ENCODE measurements at places on chromosomes 1 and 21. TPM values are rescaled to one million over a fixed set of nuclear protein-coding genes. Genes with fewer than 3 reads are reported as not detected.

GRCh38 chr1:221797506-221797905 is 55.6 kb upstream of the DUSP10 start:
- no peak for DNase-seq

DNA sequence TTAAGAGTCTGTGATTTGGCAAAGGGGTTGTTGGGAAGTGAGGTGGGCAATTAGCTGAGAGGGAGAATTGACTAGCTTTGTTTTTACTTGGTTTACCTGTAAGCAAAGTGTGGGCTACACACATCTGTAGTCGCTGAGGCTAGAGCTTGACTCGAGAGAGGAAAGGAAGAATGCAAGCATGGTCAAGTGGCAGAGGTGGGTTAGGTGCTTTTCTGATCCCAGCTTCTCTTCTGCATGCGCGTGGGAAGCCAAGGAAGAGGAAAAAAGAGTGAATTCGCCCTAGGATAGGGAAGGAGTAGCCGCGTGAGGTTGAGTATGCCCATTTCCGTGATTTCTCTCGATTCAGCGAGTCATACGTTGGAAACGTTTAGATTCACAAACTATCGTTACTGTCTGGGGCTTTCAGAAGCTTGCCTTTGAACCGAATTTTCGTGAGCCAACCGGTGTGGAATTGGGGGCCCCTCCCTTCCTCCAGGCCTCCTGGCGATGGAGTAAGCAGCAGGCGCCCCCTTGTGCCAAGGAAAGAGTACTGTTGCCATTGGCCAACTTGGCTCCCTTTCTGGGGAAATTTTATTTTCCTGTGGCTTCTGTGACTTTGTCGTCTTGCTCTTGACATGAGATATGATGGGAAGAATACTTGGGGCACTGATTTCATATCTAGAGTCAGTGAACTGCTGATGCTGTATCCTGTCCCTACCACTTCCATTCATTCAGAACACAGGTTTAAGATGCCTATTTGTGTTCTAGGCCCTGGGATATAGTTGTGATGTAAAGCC is 1.3 kb downstream of the PIGV start:
- peak; percentile 81 for DNase-seq

- DNase-seq = peak; percentile 22
Observed at GRCh38 chr1:33180911-33181890, 642 bp downstream of the TRIM62 start.

FNBP1L gene
- total RNA-seq = 1.1 TPM

- no peak for DNase-seq
Observed at GRCh38 chr1:178126261-178126660, 32.4 kb downstream of the RASAL2 start.

CFAP141 gene
- not detected for total RNA-seq

GRCh38 chr1:99457381-99458165 is 188.3 kb upstream of the PALMD start:
- DNase-seq = no peak

DNA sequence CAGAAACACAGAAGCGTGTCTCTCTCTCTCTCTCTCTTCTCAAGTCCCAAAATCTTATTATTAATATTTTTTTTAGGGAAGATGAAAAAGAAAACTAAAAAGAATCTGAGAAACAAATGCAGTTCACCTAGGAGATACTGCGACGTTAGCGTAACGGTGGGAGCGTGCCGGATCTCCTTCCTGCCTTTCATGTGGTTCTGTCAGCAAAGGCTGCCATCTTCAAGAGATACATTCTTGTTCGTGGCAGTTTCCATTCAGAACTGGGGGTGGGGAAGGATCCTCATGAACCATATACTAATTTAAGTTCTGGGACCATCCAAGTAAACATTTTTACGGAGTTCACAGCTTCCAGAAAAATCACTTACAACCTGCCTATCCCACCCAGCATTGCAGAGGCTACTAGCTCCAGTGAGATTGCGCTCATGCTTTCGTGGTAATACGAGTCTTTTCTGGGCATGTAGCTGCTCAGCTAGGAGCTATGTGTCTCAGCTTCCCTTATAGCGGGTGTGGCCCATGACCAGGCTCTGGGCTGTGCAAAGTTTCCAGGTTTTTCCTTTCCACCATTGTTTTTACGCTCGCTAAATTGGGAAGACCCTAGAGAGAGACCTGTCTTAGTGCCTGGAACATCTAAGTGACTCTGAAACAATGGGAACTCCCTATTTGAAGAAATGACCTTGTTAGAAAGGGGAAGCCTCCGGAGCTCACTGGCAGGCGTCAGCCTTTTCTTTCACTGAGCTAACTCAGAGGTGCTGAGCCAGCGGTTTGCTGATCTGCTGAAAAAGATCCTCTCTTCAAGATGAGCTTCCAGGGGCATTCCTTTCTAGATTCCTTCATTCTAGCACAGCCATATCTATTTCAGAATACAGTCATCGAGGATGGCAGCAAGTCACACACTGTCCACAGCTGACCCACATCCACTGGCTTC is 17.3 kb downstream of the SLAMF1 start:
- peak; percentile 88 for DNase-seq

DNA sequence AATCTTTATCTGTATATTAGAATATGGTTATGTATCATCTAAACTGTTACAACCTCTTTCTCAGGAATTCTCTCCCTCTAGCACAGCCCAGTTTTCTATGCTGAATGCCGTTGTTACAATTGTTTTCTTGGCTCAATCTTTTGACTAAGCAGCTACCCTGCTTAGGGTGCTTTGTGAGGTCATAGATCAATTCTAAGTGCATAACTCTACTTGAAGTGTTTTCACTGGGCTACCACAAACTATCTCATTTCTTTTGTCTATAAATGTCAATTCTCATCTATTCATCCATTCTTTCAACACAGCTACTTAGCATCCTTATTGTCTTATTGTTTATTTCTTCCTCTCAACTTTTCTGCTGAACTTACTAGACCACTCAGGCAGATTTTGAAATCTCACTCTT is 77.1 kb downstream of the CEP350 start:
- no peak for DNase-seq

GRCh38 chr1:14165371-14165801 is 433.1 kb upstream of the KAZN start:
- DNase-seq = no peak

ZNF326 gene
- total RNA-seq = 26.2 TPM

KIF21B gene
- 37.5 TPM for total RNA-seq

GADD45A gene
- total RNA-seq = 35.2 TPM

DNA sequence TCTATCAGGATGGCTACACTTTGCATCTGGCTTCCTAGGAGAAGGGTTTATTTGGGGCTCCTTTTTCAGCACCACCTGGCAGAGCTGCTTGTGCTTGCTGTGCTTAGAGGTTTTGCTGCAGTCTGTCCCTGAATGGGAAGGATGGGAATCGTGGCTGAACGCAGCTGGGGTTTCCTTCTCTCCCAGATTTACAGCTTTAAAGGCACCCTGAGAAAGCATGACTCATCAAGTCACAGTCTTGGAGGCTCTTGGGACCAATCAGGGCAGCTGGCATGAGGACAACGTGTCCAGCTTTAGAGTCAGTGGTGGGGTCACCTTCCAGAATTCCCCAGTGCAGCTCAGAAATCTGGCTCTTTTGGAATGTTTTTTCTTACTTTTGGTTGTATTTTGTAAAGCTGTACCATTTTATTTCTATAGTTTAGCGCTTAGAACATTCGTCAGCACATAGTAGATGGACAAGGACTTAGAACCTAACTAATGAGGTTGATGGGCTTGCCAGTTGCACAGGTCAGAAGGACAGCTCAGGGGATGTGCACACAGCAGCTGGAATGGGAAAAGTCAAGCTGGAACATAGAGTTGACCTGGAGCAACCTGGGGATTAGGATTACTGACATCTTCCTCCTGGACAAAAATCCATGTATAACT is 222.6 kb downstream of the PRDM2 start:
- no peak for DNase-seq

GRCh38 chr21:26836528-26836927 is 8.7 kb downstream of the ADAMTS1 start:
- no peak for DNase-seq

- no peak for DNase-seq
Observed at GRCh38 chr1:61914823-61915482, 172.7 kb downstream of the PATJ start.

MYCL gene
- total RNA-seq = 0.24 TPM

GRCh38 chr21:15134701-15135470 is 70.1 kb upstream of the NRIP1 start:
- no peak for DNase-seq

DNA sequence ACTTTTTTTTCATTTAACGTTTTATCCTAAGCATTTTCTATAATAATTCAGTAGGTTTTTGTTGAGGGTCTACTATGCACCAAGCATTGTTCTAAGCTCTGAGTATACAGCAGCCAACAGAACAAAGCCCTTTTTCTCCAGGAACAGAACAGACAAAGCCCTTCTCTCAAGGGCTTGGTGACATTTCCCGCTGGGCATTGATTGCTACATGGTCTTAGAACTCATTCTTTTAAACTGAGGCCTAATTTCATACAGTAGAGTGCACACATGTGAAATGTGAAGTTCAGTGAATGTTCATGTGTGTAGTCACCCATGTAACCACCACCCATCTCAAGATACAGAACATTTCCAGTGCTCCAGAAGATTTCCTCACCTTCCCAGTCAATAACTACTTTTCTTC is 15.2 kb upstream of the PDIK1L start:
- no peak for DNase-seq

DNA sequence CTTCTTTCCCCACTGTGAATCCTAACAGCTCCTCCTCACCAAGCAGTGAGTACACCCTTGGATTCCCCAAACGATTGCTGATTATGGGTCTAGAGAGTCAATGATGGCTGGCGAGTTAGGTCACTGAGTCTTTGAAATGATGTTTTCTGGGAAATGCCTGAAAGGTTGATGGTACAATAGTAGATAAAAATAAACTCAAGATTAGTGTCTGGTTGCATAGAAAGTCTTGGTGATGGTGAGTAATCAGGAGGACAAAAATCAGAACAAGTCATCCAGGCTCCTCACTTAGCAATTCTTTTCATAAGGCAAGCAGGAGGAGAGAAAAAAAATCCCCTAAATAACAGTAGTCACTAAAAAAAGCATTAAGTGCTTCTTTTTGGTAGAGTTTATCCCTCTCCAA is 22.6 kb downstream of the HLX start:
- no peak for DNase-seq

- DNase-seq = no peak
Observed at GRCh38 chr1:163922743-163923201, 601.0 kb downstream of the NUF2 start.

DNA sequence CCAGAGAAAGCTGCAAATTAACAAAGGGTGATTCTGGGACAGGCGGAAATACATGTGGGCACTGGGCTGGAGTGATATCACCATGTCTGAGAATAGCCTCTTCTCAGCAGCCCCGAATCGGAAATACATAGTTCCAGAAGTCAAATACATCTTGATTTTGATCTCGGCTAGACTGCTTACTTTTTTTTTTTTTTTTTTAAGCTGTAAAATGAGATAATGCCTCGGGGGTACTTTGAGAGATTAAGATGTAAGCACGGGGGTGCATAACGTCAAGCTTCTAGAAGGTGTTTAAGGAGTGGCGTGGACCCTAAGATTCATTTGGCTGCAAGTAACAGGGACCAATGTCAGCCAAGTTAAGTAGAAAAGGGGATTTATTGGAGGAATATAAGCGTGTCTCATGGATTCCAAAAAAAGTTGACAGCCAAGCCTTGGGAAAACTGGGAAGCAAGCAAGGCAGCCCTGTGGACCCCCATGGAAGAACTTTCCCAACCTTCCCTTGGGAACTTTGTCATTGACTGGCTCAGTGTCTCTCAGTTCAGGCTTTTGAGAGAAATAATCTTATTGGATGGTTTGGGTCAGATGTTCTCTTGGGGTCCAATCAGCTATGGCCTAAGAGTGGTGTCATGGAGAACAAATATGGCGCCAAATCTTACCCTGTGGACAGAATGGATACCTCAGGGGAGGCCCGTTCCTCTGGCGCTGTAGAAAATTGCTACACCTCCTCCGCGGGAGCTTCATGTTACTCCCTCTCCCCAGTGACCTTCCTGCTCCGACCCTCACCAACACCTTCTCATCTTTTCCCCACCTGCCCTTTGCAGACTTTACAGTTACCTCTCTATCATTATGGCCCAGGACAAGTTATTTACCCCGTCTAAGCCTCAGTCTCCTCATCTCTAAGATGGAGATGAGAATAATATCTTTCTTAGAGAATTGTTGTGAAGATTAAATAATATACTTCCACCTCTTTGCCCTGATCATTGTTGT is 186.6 kb downstream of the KAZN start:
- no peak for DNase-seq

- no peak for DNase-seq
Observed at GRCh38 chr1:235050911-235051360, 77.7 kb downstream of the TOMM20 start.

PIGR gene
- 0.04 TPM for total RNA-seq

DNA sequence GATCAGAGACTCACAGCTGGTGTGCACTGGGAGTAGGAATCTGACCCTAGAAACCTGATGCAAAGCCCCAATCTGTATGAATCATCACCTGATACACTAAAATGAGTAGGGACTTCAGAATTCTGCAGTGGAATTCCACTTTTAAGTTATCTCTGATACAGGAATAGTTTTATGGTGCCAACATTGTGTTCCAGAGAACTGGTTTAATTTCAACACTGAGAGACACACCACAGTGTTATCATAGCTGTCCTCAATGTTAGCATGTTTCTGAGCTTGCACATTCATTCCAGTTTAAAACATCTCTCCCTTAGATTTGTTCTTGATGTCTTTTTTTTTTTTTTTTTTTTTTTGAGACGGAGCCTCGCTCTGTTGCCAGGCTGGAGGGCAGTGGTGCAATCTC is 7.1 kb downstream of the UTS2 start:
- no peak for DNase-seq

DNA sequence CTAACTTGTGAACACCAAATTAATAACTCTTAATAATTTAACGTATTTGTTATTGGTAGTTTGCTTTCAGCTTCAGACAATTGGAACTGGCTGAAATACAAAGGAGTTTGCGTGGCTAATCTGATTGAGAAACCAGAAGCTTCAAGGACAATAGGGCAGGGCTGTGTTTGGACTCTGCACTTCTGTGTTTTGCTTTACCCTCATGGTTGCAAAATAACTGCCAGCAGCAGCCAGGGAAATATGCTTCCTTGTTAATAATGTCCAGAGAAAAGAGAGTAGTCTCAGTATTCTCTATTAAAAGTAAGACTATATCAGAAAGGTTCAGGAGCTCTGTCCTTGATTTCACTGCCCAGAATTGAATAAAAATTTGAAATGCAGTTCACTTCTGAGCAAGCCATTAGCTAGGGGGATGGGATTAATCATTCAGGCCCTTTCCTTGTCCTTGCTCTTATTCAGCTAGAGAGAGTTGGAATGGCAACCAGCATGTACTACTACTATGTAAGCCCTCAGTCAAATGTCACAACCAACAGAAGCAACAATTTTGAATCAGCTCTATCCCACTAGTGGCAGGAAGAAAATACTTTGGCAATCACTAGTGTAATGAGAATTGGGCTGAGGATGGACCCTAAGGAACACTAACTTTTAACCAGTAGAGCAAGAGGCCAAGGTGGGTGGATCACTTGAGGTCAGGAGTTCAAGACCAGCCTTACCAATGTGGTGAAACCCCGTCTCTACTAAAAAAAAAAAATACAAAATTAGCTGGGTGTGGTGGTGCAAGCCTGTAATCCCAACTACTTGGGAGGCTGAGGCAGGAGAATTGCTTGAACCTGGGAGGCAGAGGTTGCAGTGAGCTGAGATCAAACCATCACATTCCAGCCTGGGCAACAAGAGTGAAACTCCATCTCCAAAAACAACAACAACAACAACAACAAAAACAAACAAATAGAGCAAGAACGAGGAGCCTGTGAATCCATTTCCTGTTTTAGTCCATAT is 76.8 kb downstream of the POU2F1 start:
- DNase-seq = no peak

CR1L gene
- not detected for total RNA-seq

ERO1B gene
- total RNA-seq = 4.8 TPM

LCK gene
- 297 TPM for total RNA-seq

- no peak for DNase-seq
Observed at GRCh38 chr1:233109096-233109495, 158.7 kb downstream of the NTPCR start.

- DNase-seq = no peak
Observed at GRCh38 chr1:52140633-52141512, 1.0 kb upstream of the ZFYVE9 start.

All from CD8-positive, alpha-beta memory T cell (primary cell).